ENCODE measurements at places on chromosomes 11 and 22. TPM values are rescaled to one million over a fixed set of nuclear protein-coding genes. Genes with fewer than 3 reads are reported as not detected.

- peak; percentile 82 for DNase-seq
These were observed at the start of gene NLRX1 for GRCh38 chr11:119168471-119169281. Gene NLRX1, plus strand, starts transcription at chr11:119168725. Its CDS starts 2,679 bp downstream, at chr11:119171404.

DNA sequence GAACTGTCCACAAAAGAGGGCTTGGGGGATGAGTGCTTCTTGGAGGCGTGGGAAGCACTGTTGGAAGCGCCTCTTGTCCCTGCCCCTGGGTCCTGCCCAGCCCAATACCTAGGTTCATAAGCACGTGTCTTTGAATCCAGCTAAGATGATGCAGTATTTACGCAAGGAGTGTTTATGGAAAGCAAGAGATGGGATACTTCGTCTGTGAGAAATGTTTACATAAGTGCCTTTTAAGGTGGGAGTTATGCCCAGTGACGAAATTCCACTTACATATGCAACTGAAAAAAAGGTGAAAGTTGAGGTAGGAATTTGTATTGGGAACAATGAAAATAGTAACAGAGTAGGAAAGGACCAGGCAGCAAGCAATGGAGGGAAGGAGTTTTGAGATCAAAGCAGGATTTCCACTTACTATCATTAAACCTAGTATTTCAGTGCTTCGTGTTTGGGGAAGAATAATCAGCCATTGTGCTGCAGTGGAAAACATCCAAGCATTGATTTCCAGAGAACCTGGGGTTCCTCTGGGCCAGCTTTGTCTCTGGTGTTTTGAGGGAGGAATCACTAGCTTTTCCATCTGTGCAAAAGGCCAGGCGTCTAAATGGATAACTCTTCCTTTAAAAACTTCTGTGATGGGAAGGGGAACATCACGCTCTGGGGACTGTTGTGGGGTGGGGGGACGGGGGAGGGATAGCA, 115.3 kb upstream of the TTC12 start:
- no peak for DNase-seq

- DNase-seq, result no peak
These were observed 560.9 kb downstream of the MIAT start for GRCh38 chr22:27218012-27218920.

GRCh38 chr11:19766810-19767209, 54.2 kb downstream of the NAV2 start:
- no peak for DNase-seq

DNA sequence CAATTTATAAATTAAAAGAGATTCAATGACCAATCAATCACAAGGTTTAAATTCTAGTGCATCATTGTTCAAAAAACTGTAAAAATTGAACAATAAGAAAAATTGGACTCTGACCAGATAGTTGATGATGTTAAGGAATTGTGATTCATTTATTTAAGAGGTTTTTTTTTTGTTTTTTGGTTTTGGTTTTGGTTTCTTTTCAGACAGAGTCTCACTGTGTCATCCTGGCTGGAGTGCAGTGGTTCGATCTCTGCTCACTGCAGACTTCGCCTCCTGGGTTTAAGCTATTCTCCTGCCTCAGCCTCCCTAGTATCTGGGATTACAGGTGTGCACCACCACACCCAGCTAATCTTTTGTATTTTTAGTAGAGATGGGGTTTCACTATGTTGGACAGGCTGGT, 17.1 kb upstream of the EIF3M start:
- no peak for DNase-seq

- DNase-seq, result no peak
These were observed 12.6 kb upstream of the MS4A15 start for GRCh38 chr11:60744114-60744513.

GRCh38 chr11:104328512-104328907, 164.6 kb upstream of the PDGFD start:
- no peak for DNase-seq

DNA sequence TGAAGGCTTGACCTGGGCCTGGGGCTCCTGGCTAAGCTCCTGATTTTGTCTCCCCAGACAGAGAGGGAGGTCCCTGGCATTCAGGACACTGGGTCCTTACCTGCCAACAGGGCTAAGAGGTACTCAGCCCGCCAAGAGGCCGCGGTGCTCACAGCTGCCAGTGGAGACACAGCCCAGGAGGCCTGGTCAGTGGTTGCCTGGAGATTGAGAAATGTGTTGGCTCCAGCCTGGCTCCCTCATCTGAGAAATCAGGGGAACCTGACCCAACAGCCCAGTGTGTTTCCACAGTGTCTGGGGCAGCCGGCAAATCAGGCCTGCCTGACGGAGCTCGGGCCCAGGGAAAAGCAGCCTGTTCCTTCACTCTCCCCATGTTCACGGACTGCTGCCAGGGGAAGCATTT, 79.4 kb upstream of the NAV2 start:
- no peak for DNase-seq

DNA sequence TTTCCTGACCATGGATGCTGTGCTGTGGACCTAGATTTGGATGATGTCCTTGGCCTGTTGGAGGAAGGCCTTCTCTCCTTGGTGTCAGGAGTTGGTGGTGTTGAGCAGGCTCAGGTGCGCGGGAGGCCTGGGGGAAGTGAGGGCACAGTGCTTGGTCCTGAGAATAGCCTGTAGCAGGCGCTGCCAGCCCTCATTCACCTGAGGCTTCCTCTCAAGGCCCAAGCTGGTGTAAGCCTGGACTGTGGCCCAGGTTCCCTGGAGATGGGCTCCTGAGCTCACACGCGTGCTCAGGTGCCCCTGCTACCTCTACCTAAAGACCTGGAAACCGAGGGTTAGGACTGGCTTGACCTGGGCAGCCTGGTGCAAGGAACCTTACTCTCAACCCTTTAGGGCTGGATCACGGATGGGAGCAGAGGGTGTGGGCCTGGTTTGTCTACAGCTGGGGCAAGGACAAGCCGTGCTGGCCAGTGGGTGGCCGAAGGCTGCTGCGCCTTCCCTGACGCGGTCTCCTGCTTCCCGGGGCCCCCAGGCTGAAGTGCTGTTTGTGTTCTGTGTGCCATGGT, 7.8 kb upstream of the GRAMD4 start:
- DNase-seq, result no peak

- no peak for DNase-seq
These were observed 11.7 kb downstream of the SEC14L2 start for GRCh38 chr22:30408388-30409102.

- no peak for DNase-seq
These were observed 102.1 kb downstream of the FBXO7 start for GRCh38 chr22:32576553-32577253.

DNA sequence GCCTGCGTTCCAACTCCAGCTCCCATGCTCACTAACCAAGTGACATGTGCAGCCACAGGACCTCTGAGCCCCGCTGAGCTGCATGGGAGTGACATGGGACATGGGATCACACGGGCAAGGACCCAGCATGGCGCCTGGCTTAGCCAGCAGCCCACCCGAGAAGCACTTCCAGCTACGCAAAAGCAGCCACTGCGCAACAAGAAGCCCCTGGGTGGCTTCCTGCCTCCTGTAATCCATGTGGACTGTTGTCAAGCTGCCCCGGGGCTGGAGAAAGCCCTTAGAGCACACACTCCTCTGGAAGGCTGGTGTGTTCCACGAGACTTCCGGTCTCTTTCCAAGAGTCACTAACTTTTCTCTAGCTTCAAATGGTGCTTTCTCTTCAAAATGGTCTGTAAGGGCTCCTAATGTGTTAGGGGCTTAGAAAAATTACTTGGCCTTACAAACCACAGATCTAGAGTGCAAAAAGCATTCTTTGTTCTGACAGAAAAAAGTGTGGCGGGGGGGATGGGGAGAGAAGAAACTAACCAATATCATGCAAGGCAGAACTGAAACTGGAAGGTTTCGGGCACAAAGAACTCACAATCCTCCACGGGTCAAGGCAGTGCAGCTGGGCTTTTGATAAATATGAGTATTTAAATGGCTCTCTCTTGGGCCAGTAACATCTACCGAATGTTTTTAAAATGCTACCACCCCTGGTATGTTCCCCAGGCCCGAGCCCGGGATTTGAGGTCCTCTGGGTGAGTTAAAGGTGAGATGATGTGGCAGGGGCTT, 5.5 kb downstream of the C11orf24 start:
- DNase-seq, result no peak

DNA sequence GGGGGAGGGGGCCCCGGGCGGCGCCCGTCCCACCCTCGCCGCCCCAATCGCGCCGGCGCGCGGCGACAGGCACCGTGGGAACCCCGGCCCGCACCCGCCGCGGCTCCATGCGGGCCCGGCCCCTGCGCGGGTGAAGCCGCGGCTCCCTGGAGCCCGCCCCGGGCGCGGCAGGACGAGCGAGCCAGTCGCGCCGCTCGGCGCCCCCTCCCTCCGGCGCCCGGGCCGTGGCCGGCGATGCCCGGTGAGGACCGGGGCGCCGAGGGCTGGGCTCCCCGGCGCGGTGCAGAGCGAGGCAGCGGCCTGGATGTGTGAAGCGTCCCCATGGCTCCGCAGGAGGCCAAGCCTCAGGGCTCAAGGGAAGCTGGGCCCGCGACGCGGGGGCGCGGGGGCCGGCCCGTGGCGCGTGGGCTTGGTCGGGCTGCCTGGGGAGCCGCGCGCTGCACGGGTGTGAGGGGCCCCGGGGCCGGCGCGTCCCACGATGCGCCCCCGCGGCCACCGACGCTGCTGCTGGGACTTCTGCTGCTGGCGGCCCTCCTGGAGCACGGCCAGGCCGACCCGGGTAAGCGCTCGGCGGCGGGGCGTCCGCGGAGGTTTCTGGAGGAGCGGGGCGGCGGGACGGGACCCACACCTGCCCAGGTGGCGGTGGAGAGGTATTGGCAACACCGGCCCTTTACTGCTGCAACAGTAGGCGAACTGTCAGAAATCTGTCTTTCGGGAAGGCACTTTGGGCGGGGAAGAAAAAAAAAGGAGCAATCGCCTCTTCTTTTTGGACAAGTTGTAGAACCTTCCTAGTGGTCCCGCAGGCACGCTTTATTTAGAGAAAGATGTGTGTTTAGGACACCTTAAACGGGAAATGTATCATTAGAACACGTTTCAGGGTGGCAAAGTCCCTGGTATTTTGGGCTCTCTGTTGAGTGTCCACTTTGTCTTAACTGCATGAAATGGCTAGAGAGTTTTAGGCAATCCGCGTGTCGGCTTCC, 119.4 kb downstream of the HIPK3 start:
- DNase-seq, result no peak

- peak; percentile 76 for DNase-seq
These were observed 16.7 kb downstream of the ATG2A start for GRCh38 chr11:64900263-64900678.

DNA sequence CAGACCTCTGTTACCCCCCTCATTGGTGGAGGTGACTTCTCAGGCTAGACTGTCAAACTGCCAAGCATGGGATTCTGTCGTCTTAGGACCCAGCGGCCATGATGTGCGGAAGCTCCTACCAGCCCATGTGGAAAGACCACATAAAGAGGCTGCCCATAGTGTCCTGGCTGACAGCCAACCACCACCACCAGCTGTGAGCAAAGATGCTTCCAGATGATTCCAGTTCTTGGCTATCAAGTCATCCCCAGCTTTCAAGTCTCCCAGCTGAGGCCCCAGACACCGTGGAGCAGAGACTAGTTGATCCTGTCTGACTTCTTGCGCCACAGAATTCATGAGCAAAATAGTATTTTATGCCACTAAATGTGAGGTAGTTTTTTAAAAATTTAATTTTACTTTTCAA, 32.9 kb downstream of the SCUBE1 start:
- DNase-seq, result no peak

DNA sequence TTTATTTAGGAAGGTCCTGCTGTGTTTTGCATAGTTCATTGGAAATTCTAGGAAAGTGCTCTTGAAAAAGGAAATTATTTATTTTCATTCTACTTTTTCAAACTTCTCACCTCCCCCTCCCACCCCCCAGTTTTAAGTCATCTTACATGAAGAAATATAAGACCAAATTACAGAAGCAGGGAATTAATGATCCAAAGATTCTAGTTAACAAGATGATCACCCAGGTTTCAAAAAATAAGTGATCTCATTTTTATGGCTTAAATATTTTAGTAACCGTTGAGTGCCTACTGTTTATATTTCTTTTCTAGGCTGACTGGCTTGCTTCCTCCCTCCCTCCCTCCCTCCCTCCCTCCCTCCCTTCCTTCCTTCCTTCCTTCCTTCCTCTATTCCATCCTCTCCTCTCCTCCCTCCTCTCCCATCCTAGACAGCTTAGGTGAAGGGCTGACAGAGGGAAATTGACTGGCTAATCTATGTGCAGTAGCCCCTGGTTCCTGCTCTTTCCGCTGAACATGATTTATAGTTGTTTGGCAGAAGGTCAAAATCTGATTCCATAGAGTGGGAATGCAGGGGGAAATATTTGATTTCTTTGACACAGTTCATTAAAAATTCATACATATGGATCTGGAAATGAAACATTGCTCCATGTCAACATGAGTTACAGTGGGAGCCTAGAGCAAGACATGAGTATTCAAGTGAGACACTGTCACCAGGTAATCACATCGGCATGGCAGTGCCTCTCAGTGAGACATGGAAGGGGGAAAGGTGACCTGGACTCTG, 123.4 kb downstream of the COMMD9 start:
- DNase-seq, result no peak

DNA sequence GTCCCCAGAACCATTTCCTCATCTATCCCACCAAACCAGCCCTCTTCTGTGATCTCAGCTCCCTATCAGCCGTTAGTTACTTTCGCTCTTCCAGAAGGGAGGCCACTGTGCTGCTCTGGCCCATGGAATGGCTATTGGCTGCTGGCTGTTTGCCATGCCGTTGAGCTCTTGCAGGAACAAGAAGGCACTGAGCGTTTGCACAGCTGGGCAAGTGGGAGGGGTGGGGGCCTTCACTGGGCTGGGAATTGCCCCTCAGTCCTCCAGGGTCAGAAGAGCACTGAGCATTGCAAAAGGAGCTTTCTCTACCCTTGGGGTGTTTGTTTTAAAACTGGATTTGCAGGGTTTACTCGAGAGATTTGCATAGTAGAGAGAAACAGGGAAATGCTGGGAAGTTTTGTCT, 129.0 kb upstream of the PARVA start:
- DNase-seq, result no peak

DNA sequence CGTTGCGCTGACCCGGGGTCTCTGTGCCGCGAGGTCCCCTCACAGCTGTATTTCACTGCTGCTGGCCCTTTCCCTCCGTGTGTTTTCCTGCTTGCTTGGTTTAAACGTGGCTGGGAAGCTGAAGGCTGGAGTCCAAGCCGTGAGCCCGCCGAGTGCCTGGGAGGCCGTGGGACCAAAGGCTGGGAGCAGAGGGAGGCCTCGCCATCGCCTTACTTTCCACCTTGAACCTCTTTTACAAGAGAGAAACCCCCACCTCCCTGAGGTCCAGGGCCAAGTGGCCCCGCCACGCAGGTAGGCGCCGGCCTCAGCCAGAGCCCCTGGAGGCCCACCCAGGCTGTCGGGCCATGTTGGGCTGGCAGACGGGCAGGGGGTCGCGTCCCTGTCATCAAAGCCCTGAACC, 411.6 kb downstream of the TBC1D22A start:
- no peak for DNase-seq

PGA4 gene
- not detected for total RNA-seq

OR51E1 gene
- not detected for total RNA-seq

KIAA1671 gene
- 10.2 TPM for total RNA-seq

APOBEC3C gene
- 43.8 TPM for total RNA-seq

RBMXL2 gene
- total RNA-seq, result not detected

PRR33 gene
- total RNA-seq, result not detected

LRRC75B gene
- not detected for total RNA-seq

ELFN2 gene
- 0.55 TPM for total RNA-seq

ADAMTS8 gene
- not detected for total RNA-seq

KRTAP5-3 gene
- total RNA-seq, result not detected

Measured in CD4-positive, alpha-beta memory T cell (primary cell).